ENCODE measurements at places on chromosomes 6 and 20.

DNA sequence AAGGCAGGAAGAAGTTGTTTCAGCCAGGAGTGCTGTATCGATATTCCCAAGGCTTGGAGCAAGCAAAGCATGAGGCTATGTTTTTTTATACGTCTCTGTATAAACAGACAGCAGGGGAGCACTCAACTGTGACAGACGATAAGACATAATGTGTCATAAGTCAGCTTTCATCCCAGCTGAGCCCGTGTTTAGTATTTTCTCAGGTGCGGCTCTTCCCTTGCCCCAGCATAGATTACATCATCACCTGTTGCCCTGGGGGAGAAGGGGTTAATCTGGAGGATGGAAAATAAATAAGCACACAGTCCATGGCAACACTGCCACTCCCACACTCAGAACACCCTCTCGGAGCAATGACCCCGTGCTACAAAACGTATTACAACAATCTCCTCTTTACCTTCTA lies 22.1 kb upstream of the KCNK5 start:
- no peak for DNase-seq

DNA sequence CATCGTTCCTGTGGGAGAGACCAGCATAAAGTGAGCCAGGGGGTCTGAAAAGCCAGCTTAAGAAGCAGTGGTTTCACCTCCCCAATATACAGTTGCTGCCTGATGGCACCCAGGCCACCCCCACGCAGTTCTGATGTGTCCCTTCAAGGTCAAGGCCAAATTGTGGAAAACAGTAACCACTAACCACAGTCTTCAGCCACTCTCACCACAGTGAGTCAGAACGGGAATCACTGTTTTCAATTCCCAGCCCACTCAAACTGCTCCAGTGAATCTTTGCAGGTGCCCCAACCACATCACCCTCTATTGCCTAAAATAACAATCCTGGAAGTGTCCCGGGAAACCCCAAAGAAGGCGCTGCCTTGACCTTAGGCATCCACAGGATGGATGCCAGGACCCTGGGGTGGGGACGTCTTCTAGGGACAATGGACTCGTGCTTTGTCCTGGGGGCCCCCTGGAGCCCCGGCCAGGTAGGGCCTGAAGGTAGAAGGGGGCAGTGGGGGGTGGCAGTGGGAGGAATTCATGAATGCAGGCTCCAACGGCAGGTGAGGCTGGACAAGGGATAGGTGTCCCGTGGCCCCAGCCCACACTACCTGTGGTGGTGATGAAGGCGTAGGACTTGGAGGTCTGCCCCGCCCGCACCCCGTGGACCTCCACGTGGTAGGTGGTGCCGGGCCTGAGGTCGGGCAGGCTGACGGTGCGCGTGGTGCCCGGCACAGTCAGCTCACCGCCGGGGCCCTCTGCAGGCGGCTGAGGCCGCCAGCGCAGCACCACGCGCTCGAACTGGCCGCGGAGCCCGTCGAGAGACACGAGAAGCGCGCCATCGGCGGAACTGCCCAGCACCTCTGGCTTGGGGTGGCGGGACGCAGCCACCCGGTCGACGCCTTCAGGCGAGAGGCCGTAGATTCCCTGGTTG lies 22.2 kb downstream of the TNXB start:
- no peak for DNase-seq

DNA sequence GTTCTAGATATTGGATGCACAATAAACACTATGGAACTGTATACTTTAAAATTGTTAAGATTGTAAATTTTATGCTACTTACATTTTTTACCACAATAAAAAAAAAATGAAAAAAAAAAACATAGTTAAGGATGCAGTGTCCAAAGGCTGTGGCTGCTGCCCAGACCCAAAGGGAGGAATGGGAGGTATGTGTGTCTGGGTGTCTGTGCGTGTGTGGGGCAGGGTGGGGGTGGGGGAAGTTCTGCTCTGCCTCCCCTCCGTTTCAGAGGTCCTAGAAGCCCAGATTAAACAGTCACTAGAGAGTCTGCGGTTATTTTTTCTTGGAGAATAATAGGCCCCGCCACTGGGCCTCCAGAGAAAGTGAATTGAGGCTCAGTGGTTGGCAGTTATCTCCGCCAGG lies 136.4 kb upstream of the ARMC2 start:
- no peak for DNase-seq

GRCh38 chr20:62860391-62860923 lies 1.2 kb downstream of the TCFL5 start:
- DNase-seq: no peak

- DNase-seq: no peak
These were observed 141.0 kb upstream of the COL21A1 start for GRCh38 chr6:56388415-56388755.

DNA sequence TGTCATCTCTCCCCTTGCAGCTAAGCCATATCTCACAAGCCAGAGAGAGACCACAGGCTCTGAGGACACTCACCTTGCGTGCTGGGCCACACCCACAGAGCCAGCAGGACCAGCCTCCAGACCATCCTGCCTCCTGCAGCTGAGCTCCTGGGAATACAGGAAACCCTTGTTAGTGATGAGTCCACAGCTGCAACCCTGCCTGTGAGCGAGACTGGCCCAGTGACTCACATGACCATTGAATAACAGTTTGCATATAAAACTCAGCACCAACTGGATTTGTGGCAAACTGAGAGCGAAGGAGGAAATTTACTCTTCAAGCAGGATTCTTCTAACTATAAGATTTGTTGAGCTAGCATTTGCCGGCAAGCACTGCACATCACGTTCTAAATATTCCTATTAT lies 3.0 kb downstream of the THBS2 start:
- DNase-seq: no peak

DNA sequence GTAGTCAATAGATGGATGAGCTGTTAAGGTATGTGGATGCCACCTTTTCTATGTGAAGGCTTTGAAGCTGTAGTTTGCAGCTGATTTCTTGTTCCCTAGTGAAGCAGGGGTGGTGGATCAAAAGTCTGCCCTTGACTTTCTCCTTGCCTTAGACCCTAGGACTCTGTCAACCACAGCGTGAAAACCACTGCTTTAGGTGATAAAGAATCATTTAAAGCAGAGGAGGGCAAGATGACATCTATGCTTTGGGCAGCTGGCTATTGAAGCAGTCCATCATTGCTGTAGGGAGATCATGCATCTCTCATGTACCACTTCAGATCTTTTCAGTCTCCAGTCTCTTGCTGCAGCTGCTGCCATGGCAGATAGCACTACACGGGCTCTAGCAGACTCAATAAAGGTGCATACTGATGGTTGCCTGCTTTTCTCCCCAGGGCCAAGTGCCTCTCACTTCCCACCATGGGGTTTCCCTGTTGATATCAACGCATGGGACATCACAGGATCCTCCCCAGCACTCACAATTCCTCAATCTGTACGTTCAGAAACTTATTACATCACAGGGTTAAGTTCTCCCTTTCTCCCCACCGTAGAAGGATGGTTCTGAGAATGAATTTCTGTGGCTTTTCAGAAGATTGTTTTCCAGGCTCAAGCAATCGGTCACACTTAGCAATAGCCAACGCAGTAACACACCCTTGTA lies 122.0 kb upstream of the STMND1 start:
- no peak for DNase-seq

GRCh38 chr20:36601540-36601939 lies 4.0 kb upstream of the RAB5IF start:
- no peak for DNase-seq

- no peak for DNase-seq
These were observed 825 bp upstream of the FAM135A start for GRCh38 chr6:70412252-70413113.

GRCh38 chr6:72930556-72931132 lies 294.7 kb downstream of the KHDC1L start:
- no peak for DNase-seq

GRCh38 chr6:87636315-87636714 lies 46.4 kb downstream of the ORC3 start:
- no peak for DNase-seq

GRCh38 chr6:40509716-40510260 lies 77.4 kb downstream of the LRFN2 start:
- DNase-seq: no peak

DNA sequence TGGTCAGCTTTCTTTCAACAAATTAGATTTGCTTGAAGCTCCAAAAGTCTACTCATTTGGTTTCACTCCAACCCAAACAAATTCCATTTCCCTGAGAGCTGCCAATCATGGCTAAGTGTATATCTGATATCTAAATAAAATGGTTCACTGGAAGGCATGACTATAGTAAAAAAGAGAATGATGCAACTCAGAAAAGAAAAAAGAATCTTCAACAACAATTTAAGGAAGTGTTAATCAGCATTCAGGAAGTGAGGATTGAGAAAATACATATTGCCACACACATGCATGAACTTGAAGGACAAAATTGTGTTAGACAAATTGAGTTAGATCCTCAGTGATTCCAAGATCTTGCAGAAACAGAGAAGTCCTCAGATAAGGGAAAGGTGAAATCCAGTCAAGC lies 972.9 kb upstream of the FLRT3 start:
- peak; percentile 75 for DNase-seq

- no peak for DNase-seq
These were observed 36.4 kb downstream of the ELOVL5 start for GRCh38 chr6:53312355-53312754.

- DNase-seq: no peak
These were observed 107.0 kb upstream of the SMLR1 start for GRCh38 chr6:130720076-130720715.

DNA sequence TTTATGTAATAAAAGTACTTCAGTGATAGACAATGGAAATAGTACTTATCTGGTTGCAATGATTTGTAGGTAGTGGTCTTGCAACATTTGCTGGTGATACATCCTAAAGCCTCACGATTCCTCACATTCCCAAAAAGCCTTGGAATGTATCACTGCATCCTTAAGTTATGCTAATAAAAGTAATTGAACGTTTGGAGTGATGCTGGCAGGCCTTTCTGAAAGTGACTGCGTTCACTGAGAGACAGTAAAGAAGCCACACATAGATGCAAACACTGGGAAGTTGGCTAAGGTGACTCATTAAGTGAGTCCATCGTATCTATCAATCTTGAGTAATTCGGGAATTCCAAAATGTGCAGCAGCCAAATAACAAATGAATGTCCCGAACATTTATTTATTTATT lies 444.1 kb upstream of the SOX4 start:
- DNase-seq: no peak

- peak; percentile 24 for DNase-seq
These were observed 8.4 kb upstream of the NUP153 start for GRCh38 chr6:17714879-17715851.

DNA sequence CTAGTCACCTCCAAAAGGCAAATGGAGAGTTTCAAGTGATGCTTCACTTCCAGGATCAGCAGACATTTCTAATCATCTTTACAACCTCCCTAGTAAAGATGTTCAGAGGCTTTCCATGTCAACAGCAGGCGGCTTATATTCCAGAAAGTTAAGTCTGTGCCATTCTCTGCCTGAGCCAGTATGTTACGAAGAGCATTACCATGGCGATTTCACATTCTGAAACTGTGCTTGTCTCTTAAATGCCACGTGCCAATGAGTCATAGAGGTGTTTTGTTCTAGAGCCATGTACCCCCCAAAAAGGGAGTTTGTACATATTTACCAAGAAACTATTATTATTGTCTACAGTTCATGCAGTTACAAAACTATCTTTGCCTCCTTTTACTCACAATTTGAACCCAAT lies 319.5 kb downstream of the FOXA2 start:
- no peak for DNase-seq

GRCh38 chr6:134345789-134346188 lies 27.9 kb upstream of the SGK1 start:
- no peak for DNase-seq

DNA sequence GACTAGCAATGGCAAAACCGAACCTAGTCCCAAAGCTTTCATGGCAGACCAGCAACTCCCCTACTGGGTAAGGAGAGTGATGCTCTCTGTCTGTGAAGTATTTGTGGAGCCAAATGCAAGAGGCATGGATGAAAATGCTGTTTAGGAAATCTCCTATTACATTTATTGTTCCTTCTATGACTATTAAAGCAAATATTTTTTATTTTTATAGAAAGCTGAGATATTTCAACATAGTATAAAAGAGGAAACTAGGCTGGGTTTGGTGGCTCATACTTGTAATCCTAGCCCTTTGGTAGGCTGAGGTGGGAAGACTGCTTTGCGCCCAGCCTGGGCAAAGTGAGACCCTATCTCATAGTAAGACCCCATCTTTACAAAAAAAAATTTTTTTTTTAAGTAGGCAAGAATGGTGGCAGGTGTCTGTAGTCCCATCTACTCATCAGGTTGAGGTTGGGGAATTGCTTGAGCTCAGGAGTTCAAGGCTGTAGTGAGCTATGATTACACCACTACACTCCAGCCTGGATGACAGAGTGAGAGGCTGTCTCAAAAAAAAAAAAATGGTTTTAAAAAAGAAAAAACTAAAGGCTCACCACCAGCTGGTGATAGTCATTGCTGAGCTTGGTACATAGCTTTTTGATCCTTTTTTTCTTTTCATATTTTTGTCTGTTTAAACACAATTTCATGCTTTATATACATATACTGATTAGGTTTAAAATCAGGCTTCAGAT lies 11.3 kb downstream of the KDM1B start:
- no peak for DNase-seq

DNA sequence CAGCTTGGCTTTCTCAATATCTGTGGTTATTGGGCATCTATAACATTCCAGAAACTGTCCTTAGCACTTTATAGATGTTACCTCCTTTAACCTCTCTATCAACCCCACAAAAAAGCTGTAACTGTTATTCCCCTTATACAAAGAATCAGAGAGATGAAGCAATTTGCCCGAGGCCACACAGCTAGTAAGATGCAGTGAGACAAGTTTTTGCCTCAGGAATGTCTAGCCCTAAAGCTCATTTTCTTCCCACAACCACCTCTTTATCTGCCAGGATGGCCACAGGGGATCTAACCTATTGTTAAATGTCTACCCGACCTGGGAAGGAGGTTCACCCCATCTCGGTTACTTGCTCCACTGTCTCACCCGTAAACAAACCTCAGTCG lies 31.9 kb upstream of the TCP11 start:
- DNase-seq: no peak

- DNase-seq: no peak
These were observed 118.4 kb upstream of the NXT1 start for GRCh38 chr20:23232219-23232581.

GRCh38 chr6:43669050-43669921 lies 18.3 kb downstream of the MRPS18A start:
- DNase-seq: no peak

- DNase-seq: no peak
These were observed 19.6 kb upstream of the TRAM2 start for GRCh38 chr6:52596371-52597028.

DNA sequence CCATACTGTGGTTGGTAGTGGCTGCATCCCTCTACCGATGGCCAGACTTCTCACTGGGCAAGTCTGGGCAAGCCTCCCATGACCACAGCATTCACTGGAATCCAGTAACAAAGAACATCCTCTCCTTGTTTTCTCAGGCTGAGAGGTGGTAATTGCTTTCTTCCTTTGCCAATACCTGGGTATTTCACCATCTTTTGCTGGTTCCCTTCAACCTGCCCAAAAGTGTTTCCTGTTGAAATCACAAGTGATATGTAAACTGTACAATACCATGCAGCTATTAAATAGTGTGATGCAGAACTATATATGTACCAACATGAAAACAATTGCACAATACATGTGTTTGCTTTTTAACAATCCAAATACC lies at the start of gene PTCHD4:
Gene PTCHD4, minus strand, starts transcription at position 55 of the 364 bp plus-strand sequence. CDS start 42,240 bp downstream, outside the sequence.
- DNase-seq: no peak

- DNase-seq: no peak
These were observed 92.8 kb upstream of the QKI start for GRCh38 chr6:163321717-163322116.

GRCh38 chr6:33696548-33697518 lies 14.7 kb downstream of the UQCC2 start:
- no peak for DNase-seq
